OCI-M1 (cell line): ENCODE measurements at places on chromosomes 6 and 20.

GRCh38 chr6:14310960-14311359 is 193.4 kb downstream of the CD83 start:
- peak; percentile 46 for DNase-seq

DNA sequence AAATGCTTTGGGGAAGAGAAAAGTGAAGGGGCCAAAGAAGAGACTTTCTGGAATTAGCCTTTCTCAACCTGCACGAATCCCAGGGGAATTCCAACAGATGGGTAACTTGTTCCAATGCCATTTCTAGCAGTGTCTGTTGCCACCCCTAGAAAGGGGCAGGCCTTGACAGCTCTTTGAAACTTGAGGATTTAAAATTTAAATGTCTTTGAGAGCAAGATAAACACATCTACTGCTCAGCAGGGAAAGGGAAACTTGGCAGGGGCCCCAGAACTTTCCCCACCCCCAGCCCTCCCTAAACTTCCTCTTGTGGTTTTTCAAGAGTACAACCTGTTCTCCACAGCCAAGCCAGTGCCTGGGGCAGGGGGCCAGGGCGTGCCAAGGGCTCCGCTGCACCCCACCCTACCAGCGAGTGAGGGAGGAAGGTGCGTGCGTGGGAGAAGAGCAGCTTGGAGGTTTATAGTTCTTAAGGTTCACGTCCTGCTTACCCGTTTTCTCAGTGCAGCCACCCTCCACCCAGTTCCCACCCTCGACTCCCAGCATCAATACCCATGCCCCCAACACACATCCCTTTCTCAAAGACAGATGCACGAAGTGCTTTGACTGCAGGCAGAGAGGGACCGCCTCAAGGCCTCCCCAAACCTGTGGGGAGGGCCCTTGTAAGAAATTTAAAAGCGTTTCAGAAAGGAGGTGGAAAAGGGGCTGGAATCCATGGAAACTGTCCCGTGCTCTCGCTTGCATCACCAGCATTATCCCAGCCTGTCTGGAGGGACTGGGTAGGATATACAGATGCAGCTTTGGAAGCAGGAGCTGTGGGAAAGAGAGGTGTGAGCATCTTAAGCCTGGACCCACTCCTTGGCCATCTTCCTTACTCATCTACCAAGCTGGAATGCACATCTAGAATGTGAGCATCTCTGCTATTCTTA is 4.5 kb upstream of the TAF8 start:
- DNase-seq = peak; percentile 98

GRCh38 chr6:8939615-8940014 is 504.3 kb upstream of the SLC35B3 start:
- DNase-seq = no peak

DNA sequence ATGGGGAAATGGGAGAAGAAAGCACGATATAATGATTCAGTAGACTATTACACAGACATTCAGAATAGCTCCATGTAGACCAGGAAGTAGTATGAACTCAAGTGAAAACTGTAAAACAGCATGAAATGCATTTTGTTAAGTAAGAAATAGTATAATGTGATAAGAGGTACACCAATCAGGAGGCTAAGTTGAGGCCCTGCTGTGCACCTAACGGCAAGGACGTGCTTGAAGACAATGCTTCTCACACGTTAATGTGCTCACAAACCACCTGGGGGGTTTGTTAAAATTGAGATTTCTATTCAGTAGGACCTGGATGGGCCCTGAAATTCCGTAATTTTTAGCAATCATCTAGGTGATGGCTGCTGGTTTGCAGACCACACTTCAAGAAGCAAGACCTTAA is 178.9 kb upstream of the SULF2 start:
- DNase-seq = no peak

DNA sequence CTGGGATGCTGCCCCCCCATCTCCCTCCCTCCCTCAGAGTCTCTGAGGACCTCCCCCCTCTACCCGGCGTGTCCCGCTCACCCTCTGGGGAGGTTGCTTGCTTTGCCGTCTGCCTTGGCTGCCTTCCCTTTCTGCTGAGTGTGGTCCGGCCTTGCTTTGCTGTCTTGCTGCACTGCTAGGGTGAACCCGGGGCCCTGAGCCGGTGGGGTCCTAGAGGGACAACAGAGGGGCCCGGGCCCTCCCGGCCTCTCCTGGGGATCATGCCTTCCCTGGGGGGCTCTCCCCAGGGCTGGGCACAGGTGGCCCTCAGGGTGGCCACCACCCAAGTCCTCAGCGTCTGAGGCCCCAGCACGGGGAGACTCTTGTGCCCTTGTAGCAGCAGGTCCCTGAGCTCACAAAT is 19.3 kb downstream of the SLCO4A1 start:
- no peak for DNase-seq

DNA sequence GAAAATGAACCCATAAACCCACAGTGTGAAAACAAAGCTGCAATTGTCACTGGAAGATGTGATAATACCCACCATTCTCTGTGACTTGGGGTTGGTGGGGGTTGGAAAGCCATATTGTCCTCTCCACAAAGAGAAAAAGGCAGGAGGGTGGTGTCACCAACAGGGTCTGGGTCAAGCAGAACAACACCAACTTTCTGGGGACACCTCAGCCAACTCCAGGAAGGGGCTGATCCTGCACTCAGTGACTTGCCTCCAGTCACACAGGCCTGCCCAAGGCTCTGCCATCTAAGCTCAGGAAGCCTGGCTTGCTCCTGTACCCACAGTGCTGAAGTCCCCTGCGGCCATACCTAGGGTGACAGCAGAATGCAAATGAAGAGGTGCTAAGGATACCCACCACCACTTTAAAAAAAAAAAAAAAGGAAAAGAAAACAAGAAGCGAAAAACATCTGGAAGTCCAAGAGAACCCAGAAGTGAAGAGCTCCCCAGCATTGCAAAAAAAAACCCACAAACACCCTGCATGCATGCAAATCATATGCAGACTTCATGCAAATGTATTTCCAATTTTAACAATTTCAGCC is 110.6 kb downstream of the PREX1 start:
- no peak for DNase-seq
